T-helper 17 cell (primary cell): ENCODE measurements at places on chromosomes 5 and 9.

- no peak for DNase-seq
Measured at GRCh38 chr9:114370251-114370967, 17.4 kb downstream of the AKNA start.

- no peak for DNase-seq
Measured at GRCh38 chr5:171221916-171222315, 87.1 kb upstream of the TLX3 start.

DNA sequence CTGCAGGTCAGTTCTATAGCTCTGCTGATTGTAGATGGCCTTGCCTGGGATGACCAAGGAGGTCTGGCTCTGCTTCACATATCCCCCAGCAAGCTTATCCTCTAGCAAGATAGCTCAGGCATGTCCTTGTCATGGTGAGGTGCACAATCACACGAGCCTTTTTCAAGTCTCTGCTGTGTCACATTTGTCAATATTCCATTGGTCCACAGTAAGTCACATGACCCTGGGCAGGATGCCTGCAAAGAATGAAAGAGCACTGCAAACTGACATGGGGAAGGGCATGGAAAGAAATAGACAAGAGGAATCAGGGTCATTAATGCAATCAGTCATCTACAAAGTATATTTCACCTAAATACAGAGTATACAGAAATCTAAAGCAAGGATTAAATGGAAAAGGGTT lies 142.0 kb downstream of the RORB start:
- DNase-seq, result no peak

- no peak for DNase-seq
Measured at GRCh38 chr9:5799314-5799713, 33.6 kb downstream of the ERMP1 start.
